ENCODE measurements at places on chromosomes 7 and 10.

GRCh38 chr10:32318476-32318896 lies 28.5 kb downstream of the EPC1 start:
- DNase-seq, result no peak

GRCh38 chr10:122884166-122884565 lies 4.8 kb upstream of the FAM24B start:
- DNase-seq, result no peak

DNA sequence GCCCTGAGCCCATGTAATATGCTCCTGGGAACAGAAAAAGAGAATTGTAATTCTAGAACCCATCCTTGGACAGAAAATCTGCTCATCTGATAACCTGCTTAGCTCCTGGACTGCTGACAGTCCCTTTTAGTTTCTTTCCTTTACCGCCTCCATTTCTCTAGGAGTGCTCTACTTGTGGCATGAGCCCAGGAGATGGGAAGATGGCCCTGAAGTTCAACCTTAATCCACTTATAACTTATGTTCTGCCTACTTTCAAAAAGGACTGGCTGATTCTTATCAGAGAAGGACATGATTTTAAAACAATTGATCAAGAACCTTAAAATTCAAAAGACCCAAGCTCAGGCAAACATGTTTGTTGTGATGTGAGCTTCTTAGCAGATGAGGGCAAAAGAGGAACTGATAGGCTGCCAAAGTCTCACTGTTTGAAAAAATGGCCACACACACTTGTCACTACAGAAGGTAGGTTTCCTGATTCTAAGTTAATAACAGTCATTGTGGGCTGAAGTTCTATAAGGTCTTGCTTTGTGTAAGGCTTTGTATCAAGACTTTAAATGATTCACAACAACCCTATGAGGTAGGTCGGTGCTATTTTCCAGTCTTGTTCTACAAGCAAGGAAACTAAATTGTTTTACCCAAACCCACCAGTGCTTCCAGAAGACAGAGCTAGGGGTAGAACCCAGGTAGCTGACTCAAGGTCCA lies 94.3 kb upstream of the AFAP1L2 start:
- no peak for DNase-seq

- no peak for DNase-seq
Observed at GRCh38 chr10:69792341-69792740, 9.4 kb upstream of the COL13A1 start.

- no peak for DNase-seq
Observed at GRCh38 chr10:93099670-93100069, 26.0 kb downstream of the CYP26A1 start.
